ENCODE measurements at places on chromosomes 11 and 22.

DNA sequence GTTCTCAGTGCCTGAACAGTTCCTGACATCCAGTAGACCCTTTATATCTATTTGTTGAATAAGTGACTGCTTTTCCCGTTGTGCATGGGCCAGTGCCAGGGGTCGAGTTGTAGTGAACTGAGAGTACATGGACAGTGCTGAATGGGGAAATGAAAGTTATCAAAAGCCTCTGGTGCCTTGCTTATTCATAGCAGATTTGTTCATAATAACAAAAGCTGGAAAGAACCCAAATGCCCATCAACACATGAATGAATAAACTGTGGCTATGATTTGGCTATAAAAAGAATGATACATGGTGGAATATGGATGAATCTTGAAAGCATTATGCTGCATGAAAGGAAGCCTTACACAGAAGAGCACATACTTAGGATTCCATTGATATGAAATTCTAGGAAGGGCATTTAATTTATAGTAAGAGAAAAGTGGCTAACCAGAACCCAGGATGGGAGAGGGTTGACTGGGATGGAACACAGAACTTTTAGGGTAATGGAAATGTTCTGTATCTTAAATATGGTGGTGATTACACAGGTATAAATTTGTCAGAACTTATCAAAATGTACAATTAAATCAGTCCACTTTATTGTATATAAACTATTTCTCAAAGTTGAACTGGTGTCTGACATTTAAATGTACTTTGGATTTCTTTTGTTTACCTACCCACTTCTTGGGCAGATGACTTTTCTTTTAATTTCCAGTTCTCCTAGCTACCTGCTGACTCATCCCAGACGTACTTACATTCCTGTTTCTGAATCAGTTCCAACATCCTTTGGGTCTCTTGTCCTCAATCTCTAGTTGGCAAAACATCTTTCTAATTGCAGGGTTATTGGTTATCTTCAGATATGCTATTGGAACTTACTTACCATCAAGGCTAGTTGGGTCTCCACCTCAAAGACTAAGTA, 42.8 kb downstream of the PACS1 start:
- no peak for DNase-seq

GRCh38 chr22:23903328-23903971, 9.3 kb downstream of the MIF start:
- DNase-seq: no peak

GRCh38 chr11:89015614-89016013, 50.2 kb downstream of the GRM5 start:
- DNase-seq: no peak

- no peak for DNase-seq
These were observed 12.3 kb downstream of the TANGO2 start for GRCh38 chr22:20033045-20033706.

- DNase-seq: no peak
These were observed 435.0 kb upstream of the CADM1 start for GRCh38 chr11:115939104-115939730.

- DNase-seq: no peak
These were observed 51.3 kb downstream of the KIRREL3 start for GRCh38 chr11:126949066-126949891.

GRCh38 chr22:22787786-22788459, 99.7 kb upstream of the IGLL5 start:
- peak; percentile 83 for DNase-seq

- DNase-seq: no peak
These were observed 35.9 kb upstream of the SESN3 start for GRCh38 chr11:95266751-95267374.

DNA sequence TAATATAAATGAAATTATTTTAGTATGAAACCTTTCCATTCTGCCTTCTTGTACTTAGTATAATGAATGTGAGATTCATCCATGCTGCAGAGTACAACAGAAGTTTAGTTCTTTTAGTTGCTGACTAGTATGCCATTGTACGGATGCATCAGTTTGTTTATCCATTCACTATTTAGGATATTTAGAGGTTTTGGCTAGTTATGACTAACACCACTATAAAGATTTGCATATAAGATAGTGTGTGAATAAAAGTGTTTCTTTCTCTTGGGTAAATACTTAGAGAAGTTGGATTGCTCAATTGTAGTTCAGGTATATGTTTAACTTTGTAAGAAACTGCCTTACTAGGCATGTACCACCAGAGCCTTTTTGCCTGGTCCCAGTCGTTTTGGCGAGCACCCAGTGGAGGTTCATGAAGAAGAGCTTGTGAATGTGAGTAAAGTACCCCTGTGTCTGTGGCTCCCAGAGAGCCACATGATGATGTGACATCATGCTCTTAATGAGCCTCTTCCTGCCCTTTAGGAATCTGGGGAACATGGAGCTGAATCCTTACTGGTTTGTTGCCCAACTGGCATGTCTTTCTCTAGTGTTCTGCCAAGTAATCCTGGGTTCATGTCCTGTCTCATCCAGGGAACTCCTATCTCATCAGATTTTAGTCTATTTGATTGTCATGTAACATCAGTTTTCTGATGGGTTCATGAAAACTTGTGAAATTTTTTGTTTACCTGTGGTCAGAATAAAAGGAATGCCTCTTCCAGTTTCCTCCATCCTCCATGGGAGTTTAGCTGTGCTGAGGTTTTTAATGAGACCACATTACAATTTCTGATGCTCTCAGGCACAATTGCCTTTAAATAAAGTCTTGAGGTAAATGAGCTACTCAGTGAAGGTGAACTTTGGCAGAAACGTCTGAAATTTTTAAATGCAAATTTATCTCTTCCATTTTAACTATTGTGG, 234.8 kb downstream of the CASP12 start:
- DNase-seq: no peak

- DNase-seq: no peak
These were observed 53.2 kb upstream of the EHF start for GRCh38 chr11:34567733-34568132.

GRCh38 chr11:57476757-57477506, 16.6 kb downstream of the RTN4RL2 start:
- peak; percentile 49 for DNase-seq

GRCh38 chr22:45441138-45441537, 27.6 kb downstream of the RIBC2 start:
- DNase-seq: peak; percentile 41

DNA sequence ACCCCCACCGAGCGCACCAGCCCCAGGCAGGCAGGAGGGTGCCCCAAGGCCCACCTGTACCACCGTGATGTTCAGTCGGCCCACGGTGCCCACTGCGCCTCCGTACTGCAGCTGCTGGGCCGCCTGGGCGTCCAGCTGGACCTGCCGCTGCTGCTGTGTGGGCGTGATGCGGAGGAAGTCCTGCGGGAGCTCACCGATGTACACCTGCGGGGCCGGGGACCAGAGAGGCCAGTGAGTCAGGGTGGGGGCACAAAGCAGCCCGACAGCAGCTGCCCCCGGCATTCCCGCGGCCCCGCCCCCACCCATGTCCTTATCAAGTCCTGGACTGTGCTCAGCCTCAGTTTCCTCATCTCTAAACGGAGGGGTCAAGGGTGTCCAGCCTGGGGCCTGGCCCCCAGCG, 13.8 kb downstream of the TOLLIP start:
- no peak for DNase-seq

DNA sequence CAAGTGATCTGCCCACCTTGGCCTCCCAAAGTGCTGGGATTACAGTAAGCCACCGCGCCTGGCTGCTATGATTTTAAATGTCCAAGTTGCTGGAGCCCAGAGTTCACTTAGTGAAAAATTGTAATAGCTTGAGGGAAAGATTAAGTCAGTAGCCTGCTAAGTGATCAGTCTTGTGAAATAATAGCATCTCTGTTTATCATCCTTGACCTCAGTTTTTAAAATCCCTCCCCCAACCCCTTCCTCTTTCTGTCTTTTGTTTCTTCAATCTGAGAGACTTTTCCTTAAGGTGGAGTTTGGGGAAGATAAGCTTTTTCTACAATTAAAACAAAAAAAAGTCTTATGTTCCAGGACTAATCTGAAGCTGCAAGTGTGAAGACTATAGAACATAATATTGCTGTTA, 6.4 kb downstream of the HIPK3 start:
- no peak for DNase-seq

DNA sequence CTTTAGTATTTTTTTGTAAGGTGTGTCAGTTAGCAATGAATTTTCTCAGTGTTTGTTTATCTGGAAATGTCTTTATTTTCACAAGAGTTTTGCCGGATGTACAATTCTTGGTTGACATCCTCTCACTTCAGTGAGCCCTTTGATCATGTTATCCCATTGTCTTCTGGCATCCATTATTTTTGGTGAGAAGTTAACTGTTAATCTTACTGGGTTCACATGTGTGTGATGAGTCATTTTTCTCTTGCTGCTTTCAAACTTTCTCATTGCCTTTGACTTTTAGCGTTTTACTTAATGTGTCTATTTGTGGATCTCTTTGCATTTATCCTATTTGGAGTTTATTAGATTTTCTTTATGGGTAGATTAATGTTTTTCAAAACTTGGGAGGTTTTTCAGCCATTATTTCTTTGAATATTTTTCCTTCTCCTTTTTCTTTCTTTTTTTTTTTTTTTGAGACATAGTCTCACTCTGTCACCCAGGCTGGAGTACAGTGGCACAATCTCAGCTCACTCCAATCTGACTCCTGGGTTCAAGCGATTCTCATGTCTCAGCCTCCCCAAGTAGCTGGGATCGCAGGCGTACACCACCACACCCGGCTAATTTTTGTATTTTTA, 100.5 kb upstream of the RRM1 start:
- no peak for DNase-seq
